Jurkat, Clone E6-1 (cell line): ENCODE measurements at places on chromosomes 3 and 15.
A peak's percentile ranks its signal among the peaks of the same experiment; 100 is the strongest.

DNA sequence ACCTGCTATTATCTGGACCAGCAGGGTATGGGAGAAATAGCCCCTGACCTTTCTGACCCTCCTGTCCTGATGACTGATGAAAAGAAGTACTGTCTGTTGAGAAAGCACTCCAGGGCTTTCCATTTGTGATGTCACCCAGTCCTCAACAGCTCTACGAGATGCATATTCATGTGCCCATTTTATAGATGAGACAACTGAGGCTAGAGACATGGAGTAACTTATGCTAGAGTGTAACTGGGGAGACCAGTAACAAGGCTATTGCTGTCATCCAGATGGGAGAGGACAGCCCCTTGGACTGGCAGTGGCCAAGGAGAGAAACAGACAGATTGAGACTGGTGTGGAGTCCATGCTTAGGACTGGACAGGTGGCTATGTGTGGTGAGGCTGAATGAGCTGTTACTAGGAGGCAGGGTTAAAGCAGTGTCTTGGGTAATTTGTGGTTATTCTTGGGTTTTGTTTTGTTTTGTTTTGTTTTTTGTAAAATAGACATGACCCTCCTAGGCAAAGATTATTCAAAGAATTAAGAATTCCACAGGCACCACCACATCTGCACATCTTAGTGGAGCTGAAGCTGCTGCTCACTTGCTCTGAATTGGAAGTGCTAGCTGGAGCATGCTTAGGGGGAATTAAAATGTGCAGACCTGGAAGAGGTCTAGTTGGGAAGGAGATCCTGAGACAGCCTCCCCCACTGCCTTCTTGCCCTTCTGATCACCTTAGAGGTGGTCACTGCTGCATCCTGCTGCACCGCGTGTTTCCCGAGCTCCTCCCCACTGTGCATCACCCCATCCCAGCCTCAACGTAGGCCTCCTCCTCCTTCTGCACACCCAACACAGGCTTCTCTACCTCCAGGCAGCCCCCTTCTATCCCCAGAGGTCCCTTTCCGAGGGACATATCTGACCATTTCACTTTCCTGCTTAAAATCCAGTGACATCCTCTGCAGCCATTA lies 8.4 kb downstream of the HRH1 start:
- no peak for DNase-seq

GRCh38 chr3:168876346-168877035 lies 780.8 kb upstream of the GOLIM4 start:
- DNase-seq, result no peak

DNA sequence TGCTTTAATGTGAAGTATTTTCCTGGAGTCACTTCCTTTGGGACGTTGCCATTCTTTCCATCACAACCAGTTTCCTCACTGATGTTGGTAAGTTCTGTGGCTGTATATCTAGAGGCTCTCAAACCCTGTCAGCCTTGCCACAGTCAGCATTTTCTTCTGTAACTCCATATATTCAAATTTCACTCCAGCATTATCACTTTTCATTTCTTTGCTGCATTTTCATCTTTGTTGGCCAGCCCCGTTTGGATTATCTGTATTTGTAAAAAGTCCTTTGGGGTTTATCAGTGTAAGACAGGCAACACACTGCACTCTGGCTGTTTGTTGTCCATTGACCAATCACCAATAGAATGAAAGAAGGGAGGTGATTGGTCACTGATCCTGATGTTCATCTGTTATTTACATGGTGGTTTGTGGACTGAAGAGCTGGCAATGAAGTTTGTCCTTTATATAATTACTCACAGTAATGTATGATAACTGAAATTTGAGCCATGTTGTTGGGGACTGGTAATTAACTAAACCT lies 20.3 kb downstream of the GMPS start:
- DNase-seq, result no peak

GRCh38 chr3:143578810-143579435 lies 269.3 kb downstream of the SLC9A9 start:
- DNase-seq, result no peak

GRCh38 chr3:150757364-150757763 lies 5.6 kb downstream of the SIAH2 start:
- no peak for DNase-seq

GRCh38 chr3:42301446-42302175 lies 35.6 kb upstream of the CCK start:
- DNase-seq, result no peak

GRCh38 chr3:63046152-63046551 lies 170.9 kb upstream of the CADPS start:
- no peak for DNase-seq

DNA sequence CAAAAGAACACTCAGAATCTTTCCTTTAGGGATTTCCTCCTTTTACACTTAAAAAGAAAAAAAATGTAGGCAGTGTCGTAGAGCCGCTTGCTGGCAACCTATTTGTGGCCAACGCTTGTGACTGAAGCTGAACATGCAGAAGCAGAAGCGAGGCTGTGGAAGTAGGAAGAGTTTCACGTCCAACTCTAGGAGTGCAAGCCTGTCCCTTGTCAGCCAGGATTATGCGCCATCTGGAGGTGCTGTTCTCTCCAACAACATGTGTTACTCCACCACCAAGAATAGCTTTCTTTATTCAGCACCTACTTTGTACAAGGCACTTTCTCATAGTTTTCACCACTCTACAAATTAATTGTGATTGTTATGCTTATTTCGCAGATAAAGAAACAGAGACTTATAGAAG lies 223.2 kb upstream of the LMCD1 start:
- DNase-seq, result peak; percentile 3

GRCh38 chr15:57018151-57018550 lies 99.7 kb downstream of the TCF12 start:
- no peak for DNase-seq

GRCh38 chr3:51585197-51585596 lies 46.7 kb downstream of the RAD54L2 start:
- DNase-seq, result no peak

- DNase-seq, result no peak
Measured at GRCh38 chr3:82773207-82773606, 1011.8 kb upstream of the GBE1 start.

DNA sequence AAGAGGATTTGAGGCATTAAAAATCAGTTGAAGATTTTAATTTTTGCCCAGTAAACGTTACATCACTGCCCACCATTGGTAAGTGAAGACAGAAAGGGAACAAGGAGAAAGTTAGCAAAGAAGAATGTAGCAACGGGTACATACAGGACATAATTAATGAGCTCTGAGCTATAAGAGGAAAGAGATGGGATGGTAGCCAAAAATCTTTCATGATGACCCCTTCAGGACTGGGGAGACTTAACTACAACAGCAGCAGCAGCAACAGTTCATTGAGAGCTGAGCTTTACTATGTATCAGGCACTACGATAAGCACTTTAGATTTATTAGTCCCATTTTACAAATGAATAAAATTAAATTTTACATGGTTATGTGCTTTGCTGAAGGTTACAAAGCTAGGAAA lies 18.4 kb downstream of the EMC4 start:
- DNase-seq, result no peak

GRCh38 chr3:49162751-49163419 lies 3.2 kb downstream of the CCDC71 start:
- no peak for DNase-seq

DNA sequence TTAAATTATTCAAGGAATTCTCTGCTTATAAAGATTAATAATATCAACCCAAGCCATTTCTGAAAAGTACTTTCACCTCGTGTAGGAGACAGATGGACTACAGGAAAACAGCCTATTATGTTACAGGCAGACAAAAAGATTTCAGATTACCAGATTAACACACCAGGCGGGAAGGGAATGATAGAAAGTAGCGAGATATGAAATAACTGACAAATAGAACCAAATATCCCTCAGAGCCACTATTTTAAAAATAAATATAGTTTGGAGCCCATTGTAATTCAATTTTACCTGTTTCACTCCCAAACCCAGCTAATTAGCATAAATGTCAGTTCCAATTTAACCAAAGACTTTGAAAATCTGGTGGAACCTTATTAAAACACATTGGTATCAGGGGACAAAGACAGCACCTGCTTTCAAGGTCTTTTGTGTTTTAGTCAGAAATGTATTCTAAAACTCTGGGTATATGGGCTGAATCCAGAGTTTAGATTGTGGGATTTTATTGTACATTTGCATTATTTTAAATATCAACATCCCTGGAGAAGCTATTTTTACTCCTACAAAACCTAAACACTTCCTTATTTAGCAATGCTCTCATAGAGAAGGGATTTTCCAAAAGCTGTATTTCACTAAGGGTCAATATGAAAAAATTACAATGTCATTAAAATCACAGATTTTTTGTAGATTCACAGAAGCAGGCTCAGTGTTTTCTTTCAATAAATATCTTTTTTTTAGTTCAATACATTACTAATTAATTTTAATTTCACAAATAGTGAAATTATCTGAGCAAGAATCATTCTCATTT lies 138.4 kb downstream of the TNIK start:
- no peak for DNase-seq

GRCh38 chr3:130834476-130834875 lies 59.4 kb upstream of the ATP2C1 start:
- no peak for DNase-seq

DNA sequence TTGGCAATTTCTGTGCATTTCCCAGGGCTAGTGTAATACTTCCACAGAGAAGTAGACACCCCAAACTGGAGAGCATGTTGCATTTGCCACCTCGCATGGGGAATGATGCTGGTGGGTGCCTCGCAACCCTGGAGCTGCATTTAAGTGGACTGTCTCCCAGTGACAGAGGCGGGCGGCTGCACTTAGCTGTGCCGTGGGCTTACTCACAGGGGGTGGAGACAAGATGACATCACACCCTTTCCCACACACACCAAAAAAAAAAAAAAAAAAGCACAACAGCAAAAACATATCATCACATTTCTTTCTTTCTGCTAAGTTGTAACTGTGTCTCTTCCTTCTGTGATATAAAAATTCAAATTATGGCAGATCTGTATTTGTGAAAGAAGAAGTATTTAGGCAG lies at the start of gene ABI3BP:
ABI3BP (minus strand) TSS at position 113 of the 400 bp plus-strand sequence; CDS start at position 76, 37 bp downstream.
- DNase-seq, result no peak

DNA sequence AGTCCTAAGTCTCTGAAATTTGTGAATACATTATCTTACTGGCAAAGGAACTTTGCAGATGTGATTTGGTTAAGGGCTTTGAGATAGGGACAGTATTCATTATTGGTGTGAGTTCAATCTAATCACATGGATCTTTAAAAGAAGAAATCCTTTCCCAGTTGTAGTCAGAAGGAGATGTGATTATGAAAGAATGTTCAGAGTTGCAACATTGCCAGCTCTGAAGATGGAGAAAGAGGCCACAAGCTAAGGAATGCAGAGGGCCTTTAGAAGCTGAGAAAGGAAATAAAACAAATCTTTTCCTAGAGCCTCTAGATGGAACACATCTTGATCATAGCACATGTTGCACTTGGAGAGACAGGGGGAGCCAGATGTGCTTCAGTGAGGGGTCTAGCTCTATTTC lies 27.7 kb upstream of the SIAH2 start:
- no peak for DNase-seq

DNA sequence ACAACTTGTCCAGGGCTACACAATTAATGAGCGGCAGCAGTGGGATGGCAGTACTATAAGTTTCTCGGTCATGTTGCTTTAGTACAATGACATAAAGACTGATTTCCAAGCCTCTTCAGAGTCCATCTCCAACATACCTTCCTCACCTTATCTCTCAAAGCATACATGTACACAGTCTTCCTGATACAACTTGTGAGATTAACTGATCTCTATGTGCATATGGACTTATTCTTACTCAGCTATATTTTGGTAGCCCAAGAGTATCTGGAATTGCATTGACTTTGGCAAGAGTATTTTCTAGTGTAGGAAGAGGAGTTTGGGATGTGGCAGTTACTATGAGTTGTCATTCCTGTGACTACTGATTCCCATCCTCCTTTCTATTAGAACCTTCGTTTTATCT lies 575.0 kb downstream of the EDEM1 start:
- no peak for DNase-seq

DNA sequence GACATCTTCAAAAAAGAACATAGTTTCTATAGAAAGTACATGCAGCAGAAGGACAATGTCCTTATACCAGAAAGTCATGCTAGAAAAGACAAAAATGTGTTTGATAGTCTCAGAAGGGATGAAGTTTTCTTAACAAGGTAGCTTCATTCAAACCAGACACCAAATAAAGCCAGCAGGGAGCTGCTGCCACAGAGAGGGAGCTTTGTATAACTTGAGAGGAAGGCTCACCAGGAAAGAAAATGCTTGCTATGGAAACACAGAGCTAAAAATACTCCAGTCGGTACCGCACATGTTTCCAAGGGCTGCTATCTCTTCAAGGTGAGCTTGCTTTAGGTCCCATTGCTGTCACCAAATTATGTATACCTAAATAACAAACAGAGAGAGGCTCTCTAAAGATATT lies 1074.8 kb upstream of the ALCAM start:
- DNase-seq, result no peak

DNA sequence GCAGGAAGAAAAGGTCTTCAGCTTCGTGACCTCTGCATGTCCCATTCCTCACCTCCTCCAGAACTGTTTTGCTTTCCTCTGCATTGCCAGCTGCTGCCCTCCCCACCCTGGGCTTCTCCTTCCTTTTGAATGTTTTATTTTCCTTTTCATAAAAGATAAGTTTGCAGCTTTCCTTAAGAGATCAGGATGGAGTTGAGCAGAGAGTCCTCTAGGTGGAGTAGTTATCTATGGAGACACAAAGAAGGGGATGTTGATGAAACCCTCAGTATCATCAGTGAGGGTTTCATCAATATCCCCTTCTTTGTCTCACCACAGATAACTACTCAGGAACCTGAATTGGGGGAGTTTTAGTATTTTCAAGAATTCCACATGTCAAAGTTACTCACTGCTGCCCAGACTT lies 19.0 kb upstream of the SLC25A36 start:
- peak; percentile 17 for DNase-seq

DNA sequence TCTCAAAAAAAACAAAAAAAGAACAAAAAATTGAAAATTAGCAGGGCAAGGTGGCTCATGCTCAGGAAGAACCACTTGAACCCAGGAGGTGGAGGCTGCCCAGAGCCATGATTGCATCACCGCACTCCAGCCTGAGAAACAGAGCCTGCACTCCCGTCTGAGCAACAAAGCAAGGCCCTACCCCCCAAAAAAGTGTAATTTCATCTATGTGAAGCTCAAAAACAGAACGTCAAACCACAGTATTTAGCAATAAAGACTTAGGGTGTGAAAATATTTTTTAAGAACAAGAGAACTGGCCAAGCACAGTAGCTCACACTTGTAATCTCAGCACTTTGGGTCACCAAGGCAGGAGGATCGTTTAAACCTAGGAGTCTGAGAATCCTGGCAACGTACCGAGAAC lies 38.2 kb downstream of the STAG1 start:
- no peak for DNase-seq

DNA sequence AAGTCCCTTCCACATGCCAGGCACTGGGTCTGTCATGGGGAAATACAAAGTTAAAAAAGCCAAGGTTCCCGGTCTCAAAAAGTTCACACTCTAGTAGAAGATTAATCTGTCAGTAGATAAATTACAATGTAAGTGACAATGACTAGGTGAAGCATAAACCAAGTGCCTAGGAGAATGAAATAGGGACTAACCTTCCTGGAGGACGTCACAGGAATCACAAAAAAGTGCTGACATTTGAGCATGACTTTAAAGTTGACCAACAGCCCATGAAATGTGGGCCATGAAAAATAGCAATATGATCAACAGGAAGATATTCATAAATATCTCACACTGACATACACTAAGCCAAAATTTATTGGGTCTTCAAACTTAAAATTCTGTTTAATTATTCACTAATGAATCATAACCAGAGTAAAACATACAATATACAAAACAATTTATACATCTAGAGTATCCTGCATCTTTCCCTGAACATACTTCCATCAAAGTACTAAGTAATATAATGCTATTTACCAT lies 20.0 kb downstream of the COPS2 start:
- no peak for DNase-seq
